ENCODE measurements at places on chromosomes 6 and 20.

DNA sequence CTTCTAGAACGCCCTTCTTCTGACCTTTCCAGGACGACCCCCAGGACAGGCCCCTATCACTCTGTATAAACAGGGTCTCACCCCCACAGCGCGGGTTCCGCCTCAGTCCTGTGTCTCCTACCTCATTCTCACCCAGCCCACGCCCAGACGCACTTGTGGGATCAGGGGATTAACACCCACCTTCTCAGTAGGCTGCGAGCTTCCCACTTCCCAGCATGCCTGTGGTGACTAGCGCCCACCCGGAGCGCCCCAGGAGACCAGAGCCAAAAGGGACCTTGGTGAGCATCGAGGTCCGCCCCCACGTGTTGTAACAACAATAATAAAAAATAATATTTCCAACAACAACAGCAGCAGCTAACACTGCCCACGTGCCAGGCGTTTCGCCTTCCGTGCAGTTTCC lies 40.9 kb upstream of the NOL4L start:
- no peak for DNase-seq

DNA sequence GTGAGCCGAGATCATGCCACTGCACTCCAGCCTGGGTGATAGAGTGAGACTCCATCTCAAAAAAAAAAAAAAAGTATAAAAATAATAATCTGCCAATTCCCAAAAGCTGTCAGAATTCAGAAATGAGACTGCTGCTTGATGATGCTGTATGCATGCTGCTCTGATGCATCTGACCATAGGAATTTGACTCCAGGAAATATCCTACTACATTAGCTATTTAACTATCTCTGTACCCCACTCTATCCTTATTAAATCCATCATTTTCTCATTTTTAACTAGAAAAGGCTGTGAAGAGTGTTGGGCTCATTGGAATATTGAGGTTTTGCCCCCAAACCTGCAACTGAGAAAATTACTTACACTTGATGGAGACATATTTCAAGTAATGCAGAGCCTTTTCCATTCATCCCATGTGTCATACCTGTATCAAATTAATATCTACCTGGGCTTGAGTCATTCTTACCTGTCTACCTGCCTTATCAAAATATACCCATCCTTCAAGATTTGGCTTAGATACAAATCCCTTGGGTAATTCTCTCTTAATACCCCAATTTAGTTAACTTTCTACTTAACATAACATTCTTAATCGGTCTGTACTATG lies 135.2 kb upstream of the PREP start:
- no peak for DNase-seq

GRCh38 chr6:121619013-121619412 lies 183.6 kb downstream of the GJA1 start:
- no peak for DNase-seq

- DNase-seq: peak; percentile 48
These were observed 58.4 kb downstream of the GJA10 start for GRCh38 chr6:89952686-89953085.

DNA sequence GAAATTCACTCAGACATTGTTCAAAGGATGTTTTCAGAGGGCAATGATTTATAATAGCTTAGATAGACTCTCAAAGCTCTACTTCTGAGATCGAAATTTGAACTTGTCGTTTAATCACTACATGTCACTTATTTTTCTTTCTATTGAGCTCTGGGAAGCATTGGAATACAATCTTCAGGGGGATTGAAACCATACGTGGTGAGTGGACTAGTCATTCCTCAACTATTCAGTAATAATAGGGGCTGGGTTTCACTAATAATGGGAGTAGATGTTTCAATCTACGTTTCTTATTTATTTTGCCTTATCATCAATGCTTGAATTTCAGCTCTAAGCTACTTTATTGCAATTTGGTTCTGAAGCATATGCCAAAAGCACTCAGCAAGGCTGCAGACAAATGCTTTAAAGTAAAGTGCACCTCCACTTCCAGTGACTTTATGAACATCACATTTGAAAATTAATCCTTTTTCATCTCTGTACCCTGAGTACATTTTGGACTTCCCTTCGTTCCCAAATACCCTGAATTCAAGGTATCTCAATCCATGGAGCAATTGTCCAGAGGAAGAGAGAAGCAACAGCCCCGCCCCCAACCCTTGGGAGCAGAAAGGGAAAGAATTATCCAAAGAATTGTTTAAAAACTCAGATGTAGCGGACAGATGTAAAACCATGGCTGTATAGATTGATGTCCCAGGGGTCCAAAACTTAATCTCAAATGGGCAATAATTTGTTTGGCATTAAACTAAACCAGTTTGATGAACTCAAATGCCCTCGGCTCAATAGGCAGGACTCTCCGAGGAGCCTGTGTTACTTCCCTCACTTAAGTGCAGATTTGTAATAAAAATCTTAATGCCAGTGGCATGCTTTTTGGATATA lies 68.1 kb downstream of the HFE start:
- DNase-seq: peak; percentile 45

DNA sequence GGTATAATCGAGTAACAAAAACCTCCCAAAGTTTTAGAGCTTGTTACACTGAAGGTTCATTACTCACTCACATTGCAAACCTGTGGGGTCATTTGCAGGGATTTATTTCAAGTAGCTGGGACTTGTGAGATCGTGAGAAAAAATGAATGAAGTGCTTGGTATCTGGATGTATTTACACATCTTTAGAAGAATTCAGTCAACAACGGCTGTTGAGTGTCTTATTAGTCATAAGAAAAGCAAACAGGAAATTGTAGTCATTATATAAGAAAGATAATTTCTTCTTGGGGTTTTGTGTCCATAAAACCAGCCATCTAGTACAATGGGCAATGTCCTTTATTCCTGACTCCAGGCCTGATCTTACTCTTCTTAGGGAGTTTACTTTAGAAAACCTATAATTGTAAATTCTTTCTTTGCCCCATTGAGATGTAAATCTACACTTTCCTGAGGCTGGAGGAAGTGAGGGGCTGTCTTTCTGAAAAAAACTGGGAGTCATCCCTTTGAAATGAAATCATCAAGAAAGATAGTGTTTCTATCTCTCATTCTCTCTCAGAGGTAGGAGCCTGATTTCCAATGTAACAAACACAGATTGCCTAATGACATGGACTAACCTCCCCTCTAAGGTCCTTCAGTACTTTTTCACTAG lies 202.5 kb upstream of the ASCC3 start:
- no peak for DNase-seq

DNA sequence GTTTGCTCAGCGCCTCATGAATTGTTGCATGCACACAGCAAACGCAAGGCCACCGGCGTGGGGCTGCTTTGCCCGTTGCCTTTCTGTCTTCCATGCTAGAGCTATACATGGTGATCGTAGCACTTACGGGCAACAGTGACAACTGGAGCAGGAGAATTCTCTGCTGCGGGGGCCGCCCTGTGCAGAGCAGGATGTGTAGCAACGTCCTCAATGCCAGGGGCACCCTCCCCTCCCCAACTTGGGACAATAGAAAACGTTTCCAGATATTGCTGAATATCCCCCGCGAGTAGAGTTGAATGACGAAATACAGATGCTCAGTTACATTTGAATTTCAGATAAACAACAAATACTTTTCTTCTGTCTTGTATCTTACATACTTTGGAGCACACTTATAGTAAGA lies 198.7 kb downstream of the TFAP2C start:
- no peak for DNase-seq

DNA sequence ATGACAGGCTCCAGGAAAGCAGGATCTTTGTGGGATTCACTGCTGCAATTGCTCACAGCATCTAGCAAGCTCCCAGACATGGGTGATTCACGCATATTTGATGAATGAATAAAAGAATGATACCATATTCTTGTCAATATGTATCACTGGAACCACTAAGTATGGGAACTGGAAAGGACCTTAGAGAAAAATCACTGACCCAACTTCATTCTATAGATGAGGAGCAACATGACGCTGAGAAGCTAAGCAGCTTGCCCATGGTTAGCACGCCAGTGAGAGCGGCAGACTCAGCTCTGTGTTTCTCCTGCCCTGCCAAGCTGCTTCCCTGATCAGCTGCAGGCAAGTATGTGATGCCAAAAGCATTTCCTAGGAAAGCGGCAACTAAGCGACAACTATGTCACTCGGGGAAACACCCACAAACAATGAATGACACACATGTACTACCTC lies 66.8 kb downstream of the PPP1R3G start:
- no peak for DNase-seq

DNA sequence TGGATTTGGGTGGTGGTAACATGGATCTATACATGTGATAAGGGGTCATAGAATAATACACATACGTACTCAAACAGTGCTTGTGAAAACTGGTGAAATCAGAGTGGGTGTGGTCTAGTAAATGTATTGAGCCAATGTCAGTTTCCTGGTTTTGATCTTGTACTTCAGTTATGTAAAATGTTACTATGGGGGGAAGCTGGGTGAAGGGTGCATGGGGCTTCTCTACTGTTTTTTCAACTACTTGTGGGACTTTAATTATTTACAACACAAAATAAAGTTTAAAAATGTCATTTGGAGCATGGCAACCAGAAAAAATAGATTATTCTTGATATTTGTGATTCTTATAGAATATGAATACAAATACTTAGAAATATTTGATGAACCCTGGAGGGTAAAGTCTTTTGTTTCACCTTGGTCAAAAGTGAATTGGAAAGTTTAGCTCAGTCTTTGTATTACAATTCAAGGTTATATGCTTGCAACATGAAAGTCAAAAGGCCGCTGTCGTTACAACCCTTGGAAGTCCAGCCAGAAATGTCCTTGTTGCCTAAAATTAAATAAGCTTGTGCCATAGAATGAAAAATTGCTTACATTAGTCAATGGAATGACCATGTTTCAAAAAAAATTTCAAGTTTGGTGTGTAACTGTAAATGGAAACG lies 74.1 kb downstream of the TXNDC5 start:
- DNase-seq: no peak

DNA sequence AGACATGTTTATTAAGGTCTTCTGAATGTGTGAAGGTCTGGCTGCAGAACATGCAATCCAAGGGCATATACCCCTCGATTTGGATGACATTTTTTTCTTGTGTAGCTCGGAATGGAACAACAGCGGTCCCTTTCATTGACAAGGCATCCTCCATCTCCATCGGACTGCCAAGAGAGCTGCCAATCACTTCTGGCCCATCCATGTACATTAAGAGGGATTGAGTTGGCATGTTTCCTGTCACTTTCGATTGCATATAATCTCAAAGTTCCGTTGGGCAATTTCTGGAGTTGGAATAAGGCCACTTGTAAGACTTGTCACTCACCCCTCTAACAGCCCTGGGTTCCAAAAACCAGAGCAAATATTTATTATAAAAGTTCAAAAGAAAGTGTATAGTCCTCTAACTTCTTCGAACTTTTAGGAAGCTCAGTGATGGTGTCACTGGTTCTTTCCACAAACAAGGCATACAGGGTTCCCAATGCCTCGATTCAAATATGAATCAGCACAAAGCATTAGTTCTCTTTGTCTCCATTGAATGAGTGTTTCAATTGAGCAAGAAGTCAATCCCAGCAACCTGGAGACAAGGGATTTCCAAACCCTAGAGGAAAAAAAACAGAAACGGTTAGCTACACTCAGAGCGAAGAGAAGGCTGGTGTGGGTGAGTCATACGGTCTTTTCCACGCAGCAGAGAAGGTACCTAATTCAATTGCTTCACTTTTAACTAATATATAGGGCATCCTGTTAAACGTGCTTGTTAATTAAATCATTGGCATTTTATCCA lies 10.9 kb downstream of the ZNF217 start:
- DNase-seq: peak; percentile 43

DNA sequence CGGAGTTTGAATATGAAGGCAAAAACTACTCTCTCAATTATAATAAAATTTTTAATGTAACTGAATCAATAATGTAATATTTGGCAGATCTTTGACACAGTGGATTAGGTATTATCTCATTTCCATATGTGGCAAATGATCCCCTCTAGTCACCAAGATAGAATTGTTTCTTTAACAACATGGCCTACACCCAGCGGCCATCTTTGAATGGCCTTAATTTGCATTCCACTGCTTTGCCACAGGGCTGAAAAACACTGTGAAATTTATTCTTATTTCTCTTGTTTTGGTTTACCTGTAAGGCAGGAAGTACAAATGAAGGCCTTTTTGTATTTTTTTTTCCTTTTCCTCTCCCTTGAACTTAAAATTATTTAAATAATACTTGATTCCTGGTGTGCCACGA lies 162.6 kb upstream of the SCGN start:
- no peak for DNase-seq

GRCh38 chr20:33790566-33790965 lies 20.6 kb upstream of the CHMP4B start:
- DNase-seq: no peak

- DNase-seq: no peak
These were observed 10.1 kb upstream of the SNRNP48 start for GRCh38 chr6:7579851-7580250.

- DNase-seq: no peak
These were observed 870 bp downstream of the PAK5 start for GRCh38 chr20:9838035-9838377.

GRCh38 chr6:117168296-117169063 lies 96.9 kb upstream of the VGLL2 start:
- DNase-seq: no peak

- DNase-seq: no peak
These were observed 194.1 kb downstream of the SYNDIG1 start for GRCh38 chr20:24663496-24663895.

GRCh38 chr6:126204598-126204997 lies 135.3 kb upstream of the CENPW start:
- no peak for DNase-seq

GRCh38 chr6:17491416-17492142 lies 98.2 kb downstream of the CAP2 start:
- DNase-seq: no peak

DNA sequence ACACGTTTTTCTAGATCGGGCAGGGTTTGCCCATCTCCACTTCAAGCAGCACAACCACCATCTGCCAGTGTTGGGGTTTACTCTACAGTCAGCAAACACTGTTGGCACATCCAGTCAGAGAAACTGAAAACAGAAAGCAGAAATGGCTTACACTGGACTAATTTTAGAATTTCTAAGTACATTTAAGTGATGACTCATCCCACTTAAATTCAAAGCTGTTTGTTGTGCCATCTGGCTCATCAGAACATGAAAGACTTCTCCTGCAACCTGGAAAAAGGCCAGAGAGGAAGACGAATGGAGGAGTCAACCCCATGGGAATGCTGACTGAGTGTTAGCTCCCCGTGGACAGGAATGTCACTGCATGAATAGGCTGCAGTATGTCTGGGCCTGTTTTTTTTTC lies 21.8 kb downstream of the FAM209B start:
- DNase-seq: peak; percentile 2

- DNase-seq: peak; percentile 56
These were observed 6.4 kb downstream of the CFB start for GRCh38 chr6:31952140-31952805.

- no peak for DNase-seq
These were observed 1162.8 kb upstream of the CITED2 start for GRCh38 chr6:140537211-140537610.

Data from activated naive CD8-positive, alpha-beta T cell treated with anti-CD3 and anti-CD28 coated beads, Interleukin-2, amount 50 U/mL, for 24 hours (primary cell).